Pulmonary artery endothelial cell (primary cell): ENCODE measurements at places on chromosomes 13 and 19.

GRCh38 chr19:5705552-5705951, 14.4 kb downstream of the LONP1 start:
- no peak for DNase-seq

DNA sequence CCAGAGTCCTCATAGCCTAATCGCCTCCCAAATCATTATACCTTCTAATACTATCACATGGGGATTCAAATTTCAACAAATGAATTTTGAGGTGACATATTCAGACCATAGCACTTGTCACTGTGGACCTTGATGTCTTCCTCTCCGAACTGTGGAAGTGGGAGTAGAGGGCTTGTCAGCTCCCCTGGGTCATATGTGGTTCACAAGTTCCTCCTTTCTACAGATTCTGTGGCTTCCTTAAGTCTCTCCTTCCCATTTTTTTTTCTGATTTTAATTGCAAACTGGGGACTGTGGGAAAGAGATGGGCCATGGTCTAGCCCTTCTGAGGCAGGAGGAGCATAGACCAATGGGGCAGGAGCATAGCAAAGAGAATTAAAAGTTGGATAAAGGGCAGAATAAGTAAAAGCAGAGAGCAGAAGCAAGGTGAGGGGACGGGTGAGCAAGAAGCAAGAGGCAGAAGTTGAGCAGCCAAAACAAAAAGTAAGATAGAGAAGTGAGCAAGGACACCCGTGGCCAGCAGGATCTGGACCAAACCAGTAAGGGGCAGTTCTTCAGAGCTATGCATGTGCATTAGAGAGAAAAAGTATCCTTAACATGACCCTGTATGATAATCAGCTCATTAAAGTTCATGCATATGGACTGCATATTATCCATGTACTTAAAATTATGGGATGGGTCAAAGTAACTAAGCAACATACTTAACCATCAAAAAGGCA, 2.6 kb upstream of the SIGLEC7 start:
- no peak for DNase-seq

- DNase-seq, result no peak
Observed at GRCh38 chr13:79803989-79804388, 323.0 kb downstream of the NDFIP2 start.

GRCh38 chr19:16442386-16443276, 29.1 kb downstream of the EPS15L1 start:
- no peak for DNase-seq

GRCh38 chr13:75364131-75364713, 117.7 kb downstream of the TBC1D4 start:
- no peak for DNase-seq

- DNase-seq, result no peak
Observed at GRCh38 chr13:109100705-109101304, 471.4 kb downstream of the MYO16 start.
